ENCODE measurements at places on chromosomes 1 and 21. TPM values are rescaled to one million over a fixed set of nuclear protein-coding genes. Genes with fewer than 3 reads are reported as not detected.

DNA sequence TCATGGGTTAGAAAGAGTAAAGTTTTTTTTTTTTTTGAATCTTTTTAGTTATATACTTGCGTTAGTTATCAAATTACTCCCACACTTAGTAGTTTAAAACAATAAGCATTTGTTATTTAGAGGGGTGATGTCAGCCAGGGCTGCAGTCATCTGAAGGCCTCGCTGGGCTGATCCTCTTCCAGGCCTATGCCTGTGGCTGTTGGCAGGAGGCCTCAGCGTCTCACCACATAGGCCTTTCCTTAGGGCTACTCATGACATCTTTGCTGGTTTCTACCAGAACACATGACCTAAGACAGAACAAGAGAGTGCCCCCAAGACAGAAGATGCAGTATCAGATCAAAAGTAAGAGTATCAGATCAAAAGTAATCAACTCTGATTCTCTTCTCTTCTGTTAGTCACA lies 167.4 kb downstream of the HHAT start:
- DNase-seq, result peak; percentile 80

Gene TMEM81
- 5.9 TPM for total RNA-seq

DNA sequence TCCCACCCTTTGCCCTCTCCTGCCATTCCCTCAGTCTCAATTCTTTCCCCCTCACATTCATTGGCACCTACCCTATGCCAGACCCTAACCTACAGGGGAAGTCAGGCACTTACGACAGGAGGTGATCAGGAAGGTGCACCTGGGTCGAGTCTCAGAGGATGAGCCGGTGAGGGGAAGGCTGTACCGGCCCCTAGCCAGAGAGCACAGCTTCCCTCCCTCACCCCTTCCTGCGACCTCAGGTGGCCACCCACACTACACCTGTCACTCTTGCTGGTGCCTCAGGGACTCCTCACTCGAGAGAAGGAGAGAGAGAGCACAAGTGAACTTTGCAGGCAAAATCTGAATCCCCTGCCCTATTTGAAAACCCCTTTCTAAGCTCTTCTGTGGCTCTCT lies 1.7 kb upstream of the MYOM3 start:
- no peak for DNase-seq

- DNase-seq, result no peak
These were observed 165.5 kb upstream of the NR5A2 start for GRCh38 chr1:199862047-199862446.

DNA sequence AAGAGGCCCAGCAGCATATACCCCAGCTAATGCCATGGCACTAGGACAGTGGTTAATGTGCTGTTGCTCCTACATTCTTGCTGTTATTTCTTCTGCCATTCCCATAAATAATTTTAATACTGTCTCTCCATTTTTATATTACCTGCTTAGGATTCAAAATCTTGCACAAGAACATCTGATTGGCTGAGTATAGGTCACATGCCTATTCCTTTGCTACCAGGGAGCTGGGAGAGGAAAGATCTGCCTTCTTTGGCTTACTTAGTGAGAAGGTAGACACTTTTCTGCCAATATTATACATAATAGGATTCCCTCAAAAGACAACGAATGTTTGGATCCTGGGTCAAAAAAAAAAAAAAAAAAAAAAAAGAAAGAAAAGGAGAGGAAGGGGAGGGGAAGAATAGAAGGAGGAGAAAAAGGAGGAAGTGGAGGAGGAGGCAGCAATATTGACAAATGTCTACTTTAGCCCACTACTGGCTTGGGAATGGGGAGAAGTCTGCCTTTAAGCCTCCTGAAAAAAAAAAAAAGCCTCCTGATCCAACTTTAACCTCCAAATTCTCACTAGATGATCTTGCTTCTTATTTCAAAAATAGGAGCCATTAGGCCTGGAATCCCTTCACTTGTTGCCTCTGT lies 134.5 kb upstream of the HNRNPU start:
- DNase-seq, result no peak

Measured in testis (tissue), 5 donors.